ENCODE measurements at places on chromosomes 13 and 19. TPM values are rescaled to one million over a fixed set of nuclear protein-coding genes. Genes with fewer than 3 reads are reported as not detected.

Gene KLK12
- total RNA-seq, result not detected

Gene RAB3A
- 0.52 TPM for total RNA-seq

Gene KIR2DL1
- total RNA-seq, result not detected

Gene ADGRE3
- total RNA-seq, result not detected

Gene TLE6
- not detected for total RNA-seq

Gene NXNL1
- not detected for total RNA-seq

Gene LIG4
- 4.2 TPM for total RNA-seq

Gene NBEA
- total RNA-seq, result 23.5 TPM

Gene ZNF575
- not detected for total RNA-seq

Gene ATP8B3
- 0.52 TPM for total RNA-seq

Gene EBI3
- not detected for total RNA-seq

Gene ZSCAN4
- total RNA-seq, result not detected

Gene KLK15
- not detected for total RNA-seq

Gene IQCN
- 0.52 TPM for total RNA-seq

Gene FBXO27
- total RNA-seq, result 1.0 TPM

Gene CEACAM8
- total RNA-seq, result 0.52 TPM

Gene ILF3
- total RNA-seq, result 69.4 TPM

Gene TSSK6
- total RNA-seq, result not detected

Gene RHPN2
- total RNA-seq, result 0.52 TPM

Gene ERICH4
- total RNA-seq, result not detected

Gene CSNK1G2
- total RNA-seq, result 24.0 TPM

Gene ZNRF4
- not detected for total RNA-seq

Gene ANGPTL8
- total RNA-seq, result 3.1 TPM

Measured in skeletal muscle tissue (tissue), 5 donors.